Lower lobe of right lung (tissue), 2 donors: ENCODE measurements at places on chromosomes 7 and 10. TPM values are rescaled to one million over a fixed set of nuclear protein-coding genes. Genes with fewer than 3 reads are reported as not detected.

- no peak for DNase-seq
Observed at GRCh38 chr7:46424934-46425333, 503.9 kb upstream of the IGFBP3 start.

DNA sequence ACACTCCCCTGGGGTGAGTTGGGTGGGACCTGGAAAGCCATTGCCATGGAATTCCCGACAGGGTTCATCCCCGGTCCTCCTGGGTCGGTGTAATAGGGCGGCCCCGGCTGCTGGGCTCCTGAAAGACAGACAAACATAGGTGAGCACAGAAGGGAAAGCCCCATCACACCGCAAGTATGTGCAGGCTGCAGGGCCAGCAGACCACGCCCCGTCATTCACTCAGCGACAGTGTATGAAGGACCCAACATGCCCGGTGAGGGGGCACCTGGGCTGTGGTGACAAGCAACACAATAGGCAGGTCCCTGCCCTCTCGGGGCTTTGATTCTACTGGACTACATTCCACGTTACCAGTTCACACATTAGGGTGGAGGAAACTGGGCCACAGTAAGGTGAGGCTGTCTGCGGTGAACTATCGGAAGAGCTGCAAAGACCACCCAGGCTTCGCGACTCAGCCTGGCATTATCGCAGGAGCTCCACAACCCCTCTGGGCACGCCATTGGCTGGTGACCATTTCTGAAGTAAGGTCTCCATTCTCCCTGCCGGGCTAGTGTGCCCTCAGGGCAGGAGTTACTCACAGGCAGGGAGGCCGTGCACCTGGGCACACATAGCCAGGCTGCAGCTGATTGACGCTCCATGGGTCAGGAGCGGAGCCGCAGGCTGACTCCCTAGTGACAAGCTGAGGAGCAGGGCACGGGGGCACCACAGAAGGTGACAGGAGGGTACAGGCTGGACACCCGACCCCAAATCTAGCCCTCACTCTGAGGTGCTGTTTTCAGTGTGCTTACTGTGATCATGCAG, 99.2 kb downstream of the VOPP1 start:
- no peak for DNase-seq

DNA sequence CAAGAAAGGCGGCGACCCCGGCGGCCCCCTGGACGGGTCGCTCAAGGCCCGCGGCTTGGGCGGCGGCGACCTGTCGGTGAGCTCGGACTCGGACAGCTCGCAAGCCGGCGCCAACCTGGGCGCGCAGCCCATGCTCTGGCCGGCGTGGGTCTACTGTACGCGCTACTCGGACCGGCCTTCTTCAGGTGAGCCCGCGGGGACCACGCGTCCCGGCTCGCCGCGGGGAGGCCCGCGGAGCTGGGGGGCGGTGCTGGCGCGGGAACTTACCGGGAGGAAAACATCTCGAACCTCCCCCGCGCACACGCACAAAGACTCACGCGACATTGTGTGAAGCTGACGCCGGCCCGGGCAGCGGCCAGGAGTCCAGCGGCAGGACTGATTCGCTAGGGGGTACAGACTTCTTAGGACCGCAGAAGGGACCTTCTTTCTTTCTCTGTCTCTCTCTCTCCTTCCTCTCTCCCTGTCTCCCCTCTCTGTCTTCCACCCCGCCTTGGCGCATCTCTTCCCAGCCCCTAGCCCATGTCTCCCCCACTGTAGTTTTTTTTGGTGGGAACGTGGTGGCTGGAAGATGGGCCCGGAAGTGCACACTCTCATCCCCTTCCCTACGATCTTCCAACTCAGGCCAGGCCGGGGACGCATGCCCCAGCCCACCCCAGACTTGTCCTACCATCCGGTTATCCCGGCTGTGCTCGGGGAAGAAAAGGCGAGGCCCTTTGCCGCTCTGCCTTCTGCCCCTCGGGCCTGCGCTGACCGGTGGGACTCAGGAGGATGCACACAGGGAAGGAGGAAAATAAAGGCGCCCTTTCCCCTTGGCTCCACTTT, 1.2 kb downstream of the EN2 start:
- no peak for DNase-seq

DNA sequence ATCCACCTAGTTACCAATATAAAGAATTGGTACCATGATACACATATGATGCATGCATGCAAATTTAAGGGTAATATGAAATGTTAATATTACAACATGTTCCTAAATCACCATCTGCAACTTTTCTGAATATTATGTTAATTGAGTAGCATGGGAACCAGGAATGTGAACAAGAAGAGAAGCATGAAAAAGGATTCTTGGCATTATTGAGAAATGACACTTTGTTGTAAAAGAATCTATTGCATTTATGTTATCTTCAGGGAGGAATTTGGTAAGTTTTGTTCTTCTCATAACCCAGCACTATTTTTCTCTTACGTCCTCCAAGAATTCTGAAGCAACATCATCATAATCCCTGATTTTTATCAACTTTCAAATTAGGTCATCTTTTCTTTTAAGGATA, 159.9 kb upstream of the SLC25A13 start:
- DNase-seq, result no peak

DNA sequence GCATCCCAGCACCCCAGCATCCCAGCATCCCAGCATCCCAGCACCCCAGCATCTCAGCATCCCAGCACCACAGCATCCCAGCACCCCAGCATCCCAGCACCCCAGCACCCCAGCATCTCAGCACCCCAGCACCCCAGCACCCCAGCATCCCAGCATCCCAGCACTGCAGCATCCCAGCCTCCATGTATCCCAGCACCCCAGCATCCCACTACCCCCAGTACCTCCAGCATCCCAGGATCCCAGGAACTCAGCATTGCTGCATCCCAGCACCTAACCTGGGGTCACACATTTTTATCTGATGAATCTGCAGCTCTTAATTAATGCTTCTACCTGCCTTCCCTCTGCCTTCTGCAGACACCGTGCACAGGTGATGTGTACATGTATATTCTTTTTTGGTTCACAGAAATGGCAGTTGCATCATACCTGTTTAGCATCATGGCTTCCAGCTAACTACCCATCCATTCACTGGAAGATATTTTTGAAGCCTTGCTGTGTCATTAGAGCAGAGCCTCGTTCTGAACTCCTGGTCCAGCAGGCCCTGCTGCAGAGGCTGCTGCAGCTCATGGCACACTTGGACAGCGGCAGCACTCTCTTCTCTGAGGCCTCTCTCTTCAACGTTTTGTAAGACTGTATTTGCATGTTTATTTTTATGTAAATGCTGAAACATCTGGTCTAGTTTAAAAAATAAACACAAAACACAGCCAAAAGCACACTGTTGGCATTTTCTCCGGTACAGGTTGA, 4.6 kb upstream of the CFAP46 start:
- no peak for DNase-seq

- DNase-seq, result no peak
Observed at GRCh38 chr10:43671659-43672531, 23.2 kb upstream of the ZNF32 start.

The CTAGE8 gene
- 4.2 TPM for total RNA-seq

The KCNIP2 gene
- total RNA-seq, result 3.7 TPM

The GARIN1A gene
- total RNA-seq, result 3.4 TPM
